ENCODE measurements at places on chromosomes 2 and 18.

DNA sequence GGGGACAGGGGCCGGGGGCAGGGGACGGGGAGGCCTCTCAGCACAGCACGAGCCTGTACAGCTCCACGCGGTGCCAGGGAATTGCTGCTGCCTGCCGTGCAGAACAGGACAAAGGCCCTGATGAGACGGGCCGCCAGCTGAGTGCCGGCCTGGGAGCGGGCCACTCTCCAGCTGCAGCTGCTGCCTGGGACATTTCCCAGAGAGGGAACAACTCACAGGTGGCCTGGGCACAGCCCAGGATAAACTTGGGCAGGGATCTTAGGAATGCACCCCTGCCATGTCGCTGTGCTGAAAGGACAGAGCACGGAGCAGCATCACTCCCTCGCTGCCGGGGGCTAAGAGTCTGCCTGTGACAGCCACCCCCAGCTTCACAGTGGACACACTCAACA is 38.8 kb downstream of the CENPO start:
- DNase-seq, result no peak

DNA sequence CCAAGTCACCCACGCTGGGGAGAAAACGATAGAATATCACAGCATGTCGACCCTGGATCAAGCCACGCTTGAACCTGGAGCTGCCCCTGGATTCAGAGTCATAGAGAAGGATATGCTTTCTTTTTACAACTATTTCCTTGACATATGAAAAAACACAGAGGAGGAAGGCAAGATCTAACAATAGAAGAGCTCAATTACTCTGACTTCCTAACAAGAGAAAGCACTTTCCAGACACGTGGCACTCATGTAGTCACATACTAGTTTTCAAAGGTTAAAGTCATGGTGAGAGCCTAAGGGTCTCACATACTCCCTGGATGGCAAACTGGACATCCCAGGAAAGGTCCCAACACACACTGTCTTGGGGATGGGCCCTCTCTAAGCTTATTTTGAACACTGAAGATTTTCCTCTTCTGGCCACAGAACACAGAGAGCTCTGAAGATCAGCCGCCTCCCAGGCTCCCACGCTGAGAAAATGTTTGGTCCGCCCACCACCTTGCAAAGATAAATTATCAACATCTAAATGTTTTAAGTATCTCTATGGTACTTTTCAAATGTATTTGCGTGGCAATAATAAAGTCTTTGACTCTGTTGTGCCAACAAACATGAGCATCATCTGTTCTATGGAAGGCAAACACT is 4.9 kb downstream of the PXDN start:
- DNase-seq, result no peak

DNA sequence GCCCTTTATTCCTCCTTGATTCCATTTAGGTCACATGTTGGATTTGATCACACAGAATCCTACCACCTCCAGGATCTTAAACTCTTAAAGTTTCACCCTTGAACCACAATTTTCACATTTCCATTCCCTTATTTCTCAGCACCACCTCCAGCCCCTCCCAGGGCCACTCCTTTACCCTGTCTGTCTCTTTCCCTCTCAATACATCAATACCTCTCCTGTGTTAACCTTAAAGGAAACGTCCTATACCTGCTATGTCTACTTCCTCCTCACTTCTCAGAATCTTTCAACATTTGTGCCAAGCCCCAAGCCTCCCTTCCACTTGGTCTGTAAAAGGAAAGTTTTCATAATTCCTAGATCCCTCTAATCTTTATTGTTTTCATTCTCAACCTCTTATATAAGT is 158.8 kb downstream of the BAZ2B start:
- DNase-seq, result no peak

DNA sequence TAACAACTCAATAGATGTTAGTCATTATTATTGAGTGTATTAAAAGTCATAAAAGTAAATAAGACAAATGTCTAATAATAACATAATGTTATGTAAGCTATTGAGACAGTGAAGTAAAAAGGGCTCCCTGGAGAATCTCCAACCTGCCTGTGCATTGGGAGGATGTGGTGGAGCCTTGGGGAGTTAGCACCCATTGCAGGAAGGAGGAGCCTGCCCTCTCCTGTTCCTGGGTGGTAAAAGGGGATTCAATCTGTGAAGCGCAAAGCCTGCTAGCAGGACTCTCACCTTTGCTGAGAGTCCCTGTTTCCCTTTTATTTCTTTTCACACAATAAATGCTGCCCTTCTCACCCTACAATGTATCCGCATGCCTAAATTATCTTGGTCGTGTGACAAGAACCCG is 206.1 kb downstream of the RAB3GAP1 start:
- DNase-seq, result no peak

DNA sequence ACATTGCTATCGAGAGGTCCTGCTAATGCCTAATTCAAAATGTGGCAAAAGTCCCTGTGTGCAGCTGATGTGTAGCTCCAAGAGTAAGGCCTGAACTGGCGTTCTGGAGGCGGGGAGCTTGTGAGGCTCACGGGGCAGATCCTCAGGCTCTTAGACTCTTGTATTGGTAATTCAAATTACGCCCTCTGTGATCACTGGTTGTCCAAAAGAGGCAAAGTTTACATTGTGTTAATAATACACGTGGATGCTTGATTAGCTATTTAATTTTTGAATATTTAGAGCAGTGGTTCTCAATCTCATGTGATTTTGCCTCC is 12.4 kb upstream of the CRYGA start:
- no peak for DNase-seq

- DNase-seq, result no peak
Observed at GRCh38 chr18:24248359-24248758, 109.5 kb downstream of the CABYR start.

DNA sequence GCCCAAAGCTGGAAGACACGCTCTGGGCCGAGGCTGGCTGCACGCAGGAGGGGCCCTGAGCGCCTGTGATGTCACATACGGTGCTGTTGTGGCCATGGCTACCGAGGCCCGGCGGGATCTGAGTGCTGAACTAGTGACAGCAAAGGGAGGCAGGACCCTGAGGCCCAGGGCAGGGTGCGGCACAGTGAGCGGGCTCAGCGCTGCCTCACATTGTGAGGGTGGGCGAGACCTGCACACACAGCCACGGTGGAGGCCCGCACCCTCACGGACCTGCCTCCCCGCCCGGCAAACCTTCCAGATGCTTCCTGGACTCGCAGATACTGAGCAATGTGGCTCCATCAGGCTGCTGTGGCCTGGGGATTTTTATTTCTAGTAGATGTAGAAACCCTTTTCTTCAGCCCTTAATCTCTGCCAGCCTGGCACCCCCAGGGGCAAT is 133.8 kb upstream of the CTDP1 start:
- DNase-seq, result no peak

DNA sequence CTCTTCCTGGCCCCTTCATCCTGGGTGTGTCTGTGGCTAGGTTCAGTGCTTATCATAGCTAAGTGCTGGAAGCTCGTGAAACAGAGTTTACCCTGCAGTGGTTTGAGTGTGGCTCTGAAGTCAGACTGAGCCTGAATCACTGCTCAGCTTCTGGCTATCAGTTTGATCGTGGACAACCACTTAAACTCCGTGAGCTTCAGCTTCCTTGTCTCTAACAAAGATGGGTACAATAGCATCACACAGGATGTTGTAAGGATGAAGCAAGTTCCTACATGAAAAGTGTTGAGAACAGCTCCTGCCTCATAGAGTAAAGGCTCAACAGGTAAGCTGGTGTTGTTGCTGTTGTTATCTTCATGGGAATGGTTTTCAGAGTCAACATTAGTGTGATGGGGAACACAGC is 210.3 kb downstream of the CLIP4 start:
- no peak for DNase-seq

GRCh38 chr2:53231908-53232307 is 535.7 kb upstream of the CHAC2 start:
- DNase-seq, result no peak

All from NT2/D1 (cell line).